PC-3 (cell line): ENCODE measurements at places on chromosomes 12 and 14. TPM values are rescaled to one million over a fixed set of nuclear protein-coding genes. Genes with fewer than 3 reads are reported as not detected.

DNA sequence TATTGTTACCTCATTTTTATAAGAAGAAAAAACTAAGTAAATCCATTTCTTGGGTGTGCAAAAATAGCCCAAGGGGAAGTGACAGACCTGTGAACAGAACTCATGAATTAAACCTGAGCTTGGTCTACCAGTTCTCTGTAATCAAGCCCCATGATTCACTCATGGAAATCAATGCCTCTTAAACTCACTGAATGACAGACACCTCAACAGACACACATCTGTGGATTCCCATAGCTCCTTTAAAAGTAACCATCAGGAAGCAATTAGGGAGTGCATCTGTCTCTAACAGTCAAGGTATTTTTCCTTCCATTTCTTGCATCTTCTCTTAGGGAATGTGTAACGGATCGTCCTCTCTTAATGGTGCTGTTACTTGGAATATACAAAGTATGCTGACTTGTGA lies 215.0 kb upstream of the EEA1 start:
- peak; percentile 39 for DNase-seq
- no peaks in the 10 kb centered on the region for H3K36me3 ChIP-seq
- H3K27ac ChIP-seq: peak overlapping the region; percentile 55
- peaks cover 31% of the 10 kb centered on the region for H3K4me1 ChIP-seq

DNA sequence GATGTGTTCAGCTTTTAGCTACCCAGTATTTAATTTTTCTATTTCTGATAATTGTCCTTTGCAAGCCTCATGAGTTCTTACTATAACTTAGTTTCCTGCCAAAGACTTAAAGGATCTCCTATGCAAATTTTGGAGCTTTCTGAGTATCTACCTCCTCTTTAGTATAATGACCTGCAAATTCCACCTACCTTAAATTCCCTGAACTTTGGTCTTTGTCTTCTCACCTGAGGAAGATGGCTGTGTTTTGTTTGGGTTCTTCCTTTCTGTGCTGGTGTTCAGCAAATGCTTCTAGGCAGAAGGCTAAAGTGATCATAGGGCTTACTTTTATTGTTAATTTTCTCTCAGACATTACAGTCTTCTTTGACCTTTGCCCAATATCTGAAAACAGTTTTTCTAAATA lies 142.8 kb downstream of the FUT8 start:
- DNase-seq: no peak
- H3K27ac ChIP-seq: no peak overlapping the region
- H3K4me3 ChIP-seq: no peak overlapping the region
- 0 out of 2 replicates have a peak, but pooled peaks cover under 1% of the 10 kb centered on the region for H3K36me3 ChIP-seq
- no peaks in the 10 kb centered on the region for H3K27me3 ChIP-seq

DNA sequence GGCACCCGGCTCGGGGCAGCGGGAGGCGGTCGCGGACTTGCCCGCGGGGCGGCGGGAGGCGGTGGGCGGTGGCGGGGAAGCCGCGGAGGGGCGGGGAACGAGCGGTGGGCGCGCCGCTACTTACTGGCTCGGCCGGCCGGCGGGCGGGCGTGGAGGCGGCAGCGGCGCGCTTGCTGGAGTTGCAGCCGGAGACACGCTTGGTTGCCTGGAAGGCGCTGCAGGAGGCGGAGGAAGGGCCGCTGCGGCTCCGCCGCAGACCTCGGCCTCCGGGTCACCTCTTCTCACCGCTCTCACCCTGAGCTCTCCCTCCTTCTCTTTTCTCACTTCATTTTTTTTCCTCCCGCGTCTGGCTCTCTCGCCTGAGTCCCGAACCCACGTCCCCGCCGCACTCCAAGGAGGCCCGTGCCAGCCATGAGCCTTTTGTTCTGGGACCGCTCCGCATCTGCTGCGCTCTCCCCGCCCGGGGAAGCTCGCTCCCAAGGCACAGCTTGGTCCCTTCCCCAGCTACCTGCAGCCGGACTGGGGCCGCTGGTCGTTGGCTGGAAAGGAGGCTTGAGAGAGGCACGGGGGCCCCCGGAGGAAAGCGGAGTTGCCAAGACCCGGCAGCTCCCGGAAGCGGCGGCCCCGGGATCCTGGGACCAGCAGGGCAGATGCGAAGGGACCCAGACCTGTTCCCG lies 592 bp upstream of the KCNK10 start:
- H3K36me3 ChIP-seq: no peaks in the 10 kb centered on the region
- peak overlapping the region; percentile 16; the same call in 1 of the 2 replicates for H3K4me3 ChIP-seq
- no peaks in the 10 kb centered on the region for H3K4me1 ChIP-seq
- no peak for DNase-seq
- no peak overlapping the region for H3K27ac ChIP-seq
- peaks cover 94% of the 10 kb centered on the region for H3K27me3 ChIP-seq

GRCh38 chr14:72535485-72535884 lies 358.4 kb downstream of the DPF3 start:
- DNase-seq: no peak
- peaks cover 3% of the 10 kb centered on the region; the same call in 1 of the 2 replicates for H3K4me1 ChIP-seq
- H3K36me3 ChIP-seq: peaks cover 3% of the 10 kb centered on the region; the same call in 1 of the 2 replicates
- no peak overlapping the region for H3K4me3 ChIP-seq

GRCh38 chr12:106248312-106248845 lies 559 bp upstream of the CKAP4 start:
- H3K4me3 ChIP-seq: peak overlapping the region; percentile 73
- peak overlapping the region; percentile 64 for H3K27ac ChIP-seq
- H3K4me1 ChIP-seq: peaks cover 24% of the 10 kb centered on the region
- peak; percentile 58 for DNase-seq
- peaks cover 8% of the 10 kb centered on the region; the same call in 1 of the 2 replicates for H3K36me3 ChIP-seq

- no peak overlapping the region for H3K27ac ChIP-seq
- no peak overlapping the region for H3K4me3 ChIP-seq
- no peak for DNase-seq
Observed at GRCh38 chr14:72869407-72870329, 24.2 kb downstream of the DPF3 start.

DNA sequence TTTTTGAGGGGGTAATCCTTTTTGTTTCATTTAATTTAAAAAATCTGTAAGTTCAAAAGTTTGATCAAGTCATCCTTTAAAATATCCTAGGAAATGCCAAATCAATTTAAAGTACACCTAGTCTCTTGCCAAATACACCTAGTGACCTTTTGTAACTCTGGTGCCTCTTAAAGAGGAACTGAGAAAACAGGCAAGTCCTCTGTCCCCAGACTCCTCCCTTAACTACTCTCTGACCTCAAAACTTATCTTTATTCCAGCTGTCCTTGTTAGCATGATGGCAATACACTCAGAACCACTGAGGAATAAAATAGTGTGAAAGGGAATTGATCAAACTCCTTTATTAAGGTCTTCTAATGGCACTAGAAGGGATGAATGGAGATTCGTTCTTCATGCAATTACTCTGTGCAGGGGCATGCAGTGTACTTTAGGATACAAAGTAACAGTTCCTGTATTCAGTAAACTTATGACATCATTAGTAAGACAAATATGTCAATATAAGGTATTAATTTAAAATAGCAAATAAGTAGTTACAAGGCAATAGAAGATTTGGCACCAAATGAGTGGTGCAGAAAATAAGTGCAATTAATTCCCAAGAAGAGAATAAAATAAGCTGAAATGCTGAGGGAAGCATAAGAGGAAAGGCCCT lies 3.3 kb downstream of the FAR2 start:
- no peaks in the 10 kb centered on the region for H3K36me3 ChIP-seq
- H3K4me1 ChIP-seq: peaks cover 19% of the 10 kb centered on the region
- H3K27ac ChIP-seq: no peak overlapping the region

- DNase-seq: no peak
- peaks cover 4% of the 10 kb centered on the region; the same call in 1 of the 2 replicates for H3K36me3 ChIP-seq
- H3K4me3 ChIP-seq: no peak overlapping the region
- H3K27ac ChIP-seq: no peak overlapping the region
- H3K27me3 ChIP-seq: no peaks in the 10 kb centered on the region
Observed at GRCh38 chr12:112971248-112971647, 7.1 kb upstream of the OAS2 start.

- DNase-seq: no peak
- no peak overlapping the region for H3K4me3 ChIP-seq
- H3K27me3 ChIP-seq: peaks cover 16% of the 10 kb centered on the region; the same call in 1 of the 2 replicates
Observed at GRCh38 chr14:28949503-28949902, 182.9 kb downstream of the FOXG1 start.

DNA sequence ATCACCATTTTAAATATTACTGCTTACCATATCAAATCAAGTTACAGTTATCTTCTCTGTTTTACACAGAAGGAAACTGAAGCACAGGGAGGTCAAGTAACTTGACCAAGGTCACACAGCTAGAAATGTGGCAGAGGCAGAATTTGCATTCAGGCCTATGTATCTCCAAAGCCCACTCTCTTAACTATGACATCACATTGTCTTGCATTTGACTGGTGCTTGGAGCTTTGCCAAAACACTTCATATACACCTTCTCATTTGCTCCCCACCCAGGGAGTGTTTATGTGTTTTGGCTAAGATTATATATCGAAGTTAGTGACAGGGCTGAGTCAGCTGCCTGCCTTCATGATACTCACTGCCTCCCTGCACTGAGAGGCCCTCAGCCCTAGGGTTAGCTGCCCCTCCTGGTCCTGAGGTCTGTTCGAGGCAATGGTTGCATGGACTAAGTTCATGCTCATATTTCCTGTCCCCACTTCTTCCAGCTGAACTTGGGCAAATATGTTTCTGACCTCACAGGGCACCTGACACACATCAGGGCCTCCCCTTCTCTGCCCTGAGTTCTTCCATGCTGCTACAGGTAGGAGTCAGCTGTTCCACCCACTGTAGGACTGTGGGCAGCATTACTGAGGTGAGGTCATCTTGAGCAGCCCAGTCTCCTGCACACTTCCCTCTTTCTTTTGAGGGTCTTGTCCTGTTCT lies 1.8 kb downstream of the GALNT6 start:
- peak overlapping the region; percentile 19; the same call in 1 of the 2 replicates for H3K4me3 ChIP-seq
- H3K27me3 ChIP-seq: no peaks in the 10 kb centered on the region
- peak overlapping the region; percentile 97 for H3K27ac ChIP-seq
- H3K4me1 ChIP-seq: peaks cover 86% of the 10 kb centered on the region
- peak; percentile 78 for DNase-seq

- no peaks in the 10 kb centered on the region for H3K27me3 ChIP-seq
- H3K4me3 ChIP-seq: no peak overlapping the region
- H3K4me1 ChIP-seq: peaks cover 18% of the 10 kb centered on the region
- DNase-seq: no peak
- H3K36me3 ChIP-seq: no peaks in the 10 kb centered on the region
Observed at GRCh38 chr12:11954181-11954580, 116.6 kb upstream of the BCL2L14 start.

DNA sequence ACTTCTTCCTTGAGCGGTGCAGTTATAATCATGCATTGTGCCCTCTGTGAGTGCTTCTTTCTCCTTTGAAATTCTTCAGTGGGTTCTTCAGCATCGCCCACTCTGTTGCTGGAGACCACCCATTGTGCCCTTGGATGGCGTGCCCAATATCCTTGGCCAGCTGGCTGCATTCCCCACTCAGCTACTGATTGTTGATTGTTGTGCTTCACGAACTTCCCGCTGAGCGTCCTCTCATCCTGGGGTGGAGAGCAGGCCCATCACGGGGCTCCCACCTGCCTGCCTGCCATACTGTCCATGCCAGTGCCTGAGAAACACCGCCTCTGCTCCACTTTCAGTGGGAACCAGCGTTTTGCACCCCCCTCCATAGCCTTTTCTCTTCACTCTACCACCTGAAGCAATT lies 8.6 kb upstream of the SSTR1 start:
- no peak for DNase-seq
- no peaks in the 10 kb centered on the region; the same call in 1 of the 2 replicates for H3K27me3 ChIP-seq
- H3K36me3 ChIP-seq: no peaks in the 10 kb centered on the region

DNA sequence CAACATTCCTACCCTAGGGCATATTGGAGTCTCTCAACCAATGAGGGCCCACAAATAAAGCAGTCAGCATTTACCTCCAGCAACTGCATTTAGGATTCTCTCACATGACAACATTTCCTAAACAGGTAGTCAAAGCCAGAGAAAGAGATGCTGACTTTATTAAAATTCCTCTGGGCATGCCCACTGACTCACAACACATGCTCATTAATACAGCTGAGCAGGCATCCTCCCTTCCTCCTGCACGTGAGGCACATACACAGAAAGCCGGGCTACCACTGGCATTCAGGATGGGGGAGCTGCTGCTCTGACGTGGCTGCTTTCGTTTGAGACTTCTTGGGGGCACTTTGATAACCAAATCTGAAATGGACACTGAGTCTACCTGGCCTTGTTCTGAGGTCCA lies 174.1 kb downstream of the NRXN3 start:
- H3K4me1 ChIP-seq: no peaks in the 10 kb centered on the region
- H3K27me3 ChIP-seq: no peaks in the 10 kb centered on the region
- H3K27ac ChIP-seq: no peak overlapping the region

The TXNDC16 gene
- total RNA-seq: 3.9 and 4.0 TPM in 2 replicates

The TSPAN11 gene
- total RNA-seq: not detected in 2 replicates

The GALNT6 gene
- total RNA-seq: 93.4 and 101 TPM in 2 replicates
